ENCODE measurements at places on chromosomes 2 and 18.

DNA sequence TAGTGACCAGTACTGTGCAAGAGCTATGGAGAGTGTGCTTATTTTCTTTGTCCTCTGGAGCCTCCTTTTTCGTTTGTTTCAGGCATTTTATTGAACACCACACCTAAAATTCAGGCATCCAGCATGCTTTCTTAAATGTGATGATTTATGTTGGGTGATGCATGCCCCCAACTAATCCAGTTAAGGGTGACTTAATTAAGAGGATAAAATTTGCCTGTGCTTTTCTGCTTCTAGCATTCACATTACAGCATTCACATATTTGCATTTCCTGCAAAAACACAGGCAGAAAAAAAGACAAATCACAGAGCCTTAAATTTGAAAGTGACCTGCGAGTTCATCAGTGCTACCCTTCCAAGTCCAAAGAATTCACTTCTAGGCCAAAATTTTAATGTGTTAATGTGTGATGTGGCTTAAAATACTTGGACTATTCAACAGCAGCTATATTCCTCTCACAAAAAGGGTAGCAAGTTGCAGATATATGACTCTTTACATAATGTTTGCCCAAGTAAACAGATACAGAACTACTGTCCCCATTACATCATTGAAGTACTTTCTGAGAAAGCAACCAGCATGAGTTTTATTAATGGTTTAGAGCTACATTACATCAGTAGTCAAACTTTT lies 286.5 kb downstream of the THSD7B start:
- no peak for DNase-seq

GRCh38 chr2:213500881-213501280 lies 216.6 kb downstream of the SPAG16 start:
- no peak for DNase-seq

GRCh38 chr2:121599963-121600651 lies 49.2 kb downstream of the CLASP1 start:
- no peak for DNase-seq

GRCh38 chr2:216539791-216540241 lies 41.2 kb downstream of the RPL37A start:
- peak; percentile 9 for DNase-seq

- peak; percentile 66 for DNase-seq
Measured at GRCh38 chr2:45930396-45930792, 278.9 kb downstream of the PRKCE start.
